ENCODE measurements at places on chromosomes 7 and 10.
A peak's percentile ranks its signal among the peaks of the same experiment; 100 is the strongest.

GRCh38 chr7:119802147-119802546 lies 470.8 kb upstream of the KCND2 start:
- DNase-seq: no peak

GRCh38 chr7:114818501-114818900 lies 103.4 kb upstream of the MDFIC start:
- no peak for DNase-seq

DNA sequence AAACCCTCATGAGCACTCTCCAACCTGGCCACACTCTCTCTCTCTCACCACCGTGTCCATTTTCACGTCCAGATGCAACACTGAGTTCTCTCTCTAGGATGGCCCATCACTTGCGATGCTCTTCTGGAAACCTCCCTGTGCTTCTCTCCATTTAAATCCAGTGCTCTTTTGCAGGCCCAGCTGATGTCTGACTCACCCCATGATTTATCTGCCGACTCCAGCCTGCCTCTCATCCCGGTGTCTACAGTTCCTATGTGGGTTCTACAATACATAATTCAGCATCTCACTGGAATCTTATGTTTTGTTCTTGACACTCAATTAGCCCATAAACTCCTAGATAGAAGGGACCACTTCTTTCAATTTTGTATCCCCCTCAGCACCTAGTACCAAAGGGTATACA lies 5.0 kb downstream of the TPK1 start:
- no peak for DNase-seq

DNA sequence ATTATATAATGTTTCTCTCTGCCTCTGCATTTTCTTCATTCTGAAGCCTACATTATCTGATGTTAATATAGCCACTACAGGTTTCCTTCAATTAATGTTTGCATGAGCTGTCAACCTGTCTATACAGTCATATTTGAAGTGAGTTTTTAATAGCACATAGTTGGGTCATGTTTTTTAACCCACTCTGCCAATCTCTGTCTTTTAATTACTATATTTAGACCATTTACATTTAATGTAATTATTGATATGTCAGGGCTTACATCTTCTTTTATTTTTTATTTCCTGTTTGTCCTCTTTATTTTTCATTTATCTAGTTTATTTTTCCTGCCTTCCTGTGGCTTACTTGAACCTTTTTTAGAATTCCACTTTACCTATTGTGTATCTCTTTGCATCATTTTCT lies 124.3 kb upstream of the PDE1C start:
- DNase-seq: no peak

DNA sequence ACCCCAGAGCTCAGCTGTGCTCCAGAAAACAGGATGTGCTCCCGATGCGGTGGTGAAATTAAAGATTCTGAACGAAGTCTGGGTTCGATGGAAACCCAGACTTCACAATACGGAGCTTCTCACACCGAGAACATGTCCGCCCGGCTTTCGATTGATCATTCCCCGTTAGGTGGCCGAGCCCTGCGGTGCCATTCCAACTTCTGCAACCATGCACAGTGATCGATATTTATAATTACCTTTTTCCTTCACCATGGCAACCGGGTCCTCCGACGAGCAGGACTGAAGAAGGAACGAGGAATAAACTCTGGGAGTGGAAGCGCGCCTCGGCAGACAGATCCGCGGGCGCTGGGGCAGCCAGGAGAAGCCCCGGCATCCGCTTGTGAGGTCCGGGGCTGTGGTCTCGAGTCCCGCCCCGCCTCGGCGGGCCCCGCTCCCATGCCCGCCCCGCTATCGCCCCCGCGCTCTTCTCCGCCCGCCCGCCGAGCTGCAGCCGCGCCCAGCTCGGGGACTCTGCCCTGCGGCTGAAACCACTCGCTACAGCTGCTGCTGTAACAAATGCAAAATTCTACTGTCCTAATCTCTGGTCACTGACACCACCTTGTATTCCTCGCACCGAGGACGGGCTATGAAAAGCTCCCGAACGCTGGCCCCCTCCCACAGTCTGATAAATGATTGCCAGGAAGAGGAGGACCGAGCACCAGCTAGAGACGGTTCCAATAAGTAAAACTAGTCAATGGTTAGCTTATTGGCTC lies 26.2 kb downstream of the ABLIM1 start:
- DNase-seq: peak; percentile 19

GRCh38 chr7:50339990-50340500 lies 35.5 kb downstream of the IKZF1 start:
- no peak for DNase-seq

- DNase-seq: no peak
Observed at GRCh38 chr7:102326157-102326889, 29.9 kb downstream of the SPDYE6 start.

DNA sequence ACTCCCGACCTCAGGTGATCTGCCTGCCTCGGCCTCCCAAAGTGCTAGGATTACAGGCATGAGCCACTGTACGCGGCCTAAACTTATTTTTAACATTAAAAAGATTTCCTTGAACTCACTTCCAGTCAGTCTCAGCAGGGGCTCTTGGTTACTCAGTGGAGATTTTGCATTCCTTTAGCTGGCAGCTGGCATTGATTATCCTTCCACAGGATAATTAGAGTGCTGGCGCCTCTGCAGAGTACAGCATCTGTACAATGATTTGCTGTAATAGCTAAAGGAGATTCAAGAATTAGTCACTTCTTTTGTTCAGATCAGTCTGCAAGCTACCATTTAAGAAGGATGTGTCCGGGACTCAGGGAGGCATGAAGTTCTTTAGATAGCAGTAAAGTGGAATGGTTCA lies 125.0 kb upstream of the NPY start:
- DNase-seq: no peak

DNA sequence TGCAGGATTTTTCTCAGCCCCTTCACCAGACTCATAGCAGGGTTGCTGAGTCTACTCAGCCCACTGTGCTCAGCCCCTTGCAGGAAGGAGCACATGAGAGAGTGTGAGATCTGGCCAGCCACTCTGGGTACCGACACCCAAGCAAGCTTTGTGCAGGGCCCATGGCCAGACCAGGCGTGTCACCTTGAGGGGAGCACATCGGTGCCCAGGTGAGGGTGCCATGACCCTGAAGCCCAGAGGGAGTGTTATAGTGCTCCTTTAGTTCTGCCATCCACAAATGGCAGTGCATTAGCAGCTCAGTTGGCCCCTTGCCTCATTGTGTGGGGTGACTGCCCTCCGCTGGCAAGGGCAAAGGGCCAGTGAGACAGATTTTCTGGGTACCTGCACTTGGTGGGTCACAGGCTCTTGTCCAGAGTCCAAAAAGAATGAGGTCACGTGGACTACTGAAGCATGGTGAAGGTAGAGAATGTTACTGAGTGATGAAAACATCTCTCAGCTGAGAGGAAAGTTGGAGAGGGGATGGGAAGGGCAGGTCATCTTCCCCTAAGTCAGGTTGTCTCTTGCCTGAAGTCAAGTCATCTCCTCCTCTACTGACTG lies 181.8 kb downstream of the MACC1 start:
- no peak for DNase-seq

DNA sequence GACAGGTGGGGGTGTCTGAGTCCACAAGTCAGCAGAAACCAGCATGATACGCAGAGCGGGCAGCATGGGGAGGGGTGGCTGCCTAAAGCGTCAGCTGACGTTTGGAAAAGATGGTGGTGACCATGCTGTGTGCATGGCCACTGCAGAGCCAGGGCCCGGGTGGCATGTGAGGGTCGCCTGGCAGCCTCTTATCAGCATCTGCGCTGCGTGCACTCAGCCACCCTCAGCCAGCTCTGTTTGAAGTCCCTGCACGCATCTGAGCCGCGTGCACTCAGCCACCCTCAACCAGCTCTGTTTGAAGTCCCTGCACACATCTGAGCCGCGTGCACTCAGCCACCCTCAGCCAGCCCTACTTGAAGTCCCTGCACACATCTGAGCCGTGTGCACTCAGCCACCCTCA lies 61.5 kb downstream of the WDR37 start:
- DNase-seq: peak; percentile 22

- no peak for DNase-seq
Observed at GRCh38 chr10:11180228-11180627, 162.6 kb downstream of the CELF2 start.

GRCh38 chr7:73704640-73705550 lies 14.6 kb downstream of the STX1A start:
- DNase-seq: no peak

DNA sequence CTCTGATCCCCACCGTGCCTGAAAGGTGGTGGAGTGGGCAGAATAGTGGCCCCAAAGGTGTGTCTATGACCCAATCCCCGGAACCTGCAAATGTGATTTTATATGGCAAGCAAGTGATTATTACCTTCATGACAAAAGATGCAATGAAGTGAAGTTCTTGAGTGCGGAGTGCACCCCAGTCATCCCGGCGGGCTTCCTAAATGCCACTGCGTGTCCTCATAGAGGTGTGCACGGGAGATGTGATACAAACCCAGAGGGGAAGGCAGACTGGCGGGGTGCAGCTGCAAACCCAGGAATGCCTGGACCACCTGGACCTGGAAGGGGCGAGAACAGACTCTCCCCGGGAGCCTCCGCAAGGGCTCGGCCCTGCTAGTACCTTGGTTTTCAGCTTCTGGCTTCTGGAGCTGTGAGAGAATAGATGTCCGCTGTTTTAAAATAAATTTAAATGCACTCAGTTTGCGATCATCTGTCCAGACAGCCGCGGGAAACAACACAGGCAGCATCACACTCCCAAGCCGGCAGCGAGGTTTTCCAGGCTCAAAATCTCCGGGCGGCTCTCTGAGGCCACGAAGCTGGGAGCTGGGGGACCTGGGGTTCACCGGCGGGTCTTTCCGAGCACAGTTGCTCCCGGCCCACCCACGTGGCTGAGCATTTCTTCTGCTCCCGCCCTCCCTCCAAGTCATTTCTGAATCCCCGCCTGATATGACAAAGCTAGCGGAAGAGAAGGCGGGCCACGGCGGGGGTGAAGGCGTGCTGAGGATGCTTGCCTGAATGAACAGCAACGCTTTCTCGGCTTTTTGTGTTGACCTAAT lies 50.4 kb upstream of the EBF3 start:
- DNase-seq: no peak

GRCh38 chr10:128926711-128927110 lies 540.3 kb upstream of the MGMT start:
- DNase-seq: no peak

GRCh38 chr10:28991333-28992270 lies 297.3 kb upstream of the LYZL1 start:
- DNase-seq: no peak

GRCh38 chr10:20768843-20769242 lies 128.3 kb downstream of the NEBL start:
- peak; percentile 3 for DNase-seq

DNA sequence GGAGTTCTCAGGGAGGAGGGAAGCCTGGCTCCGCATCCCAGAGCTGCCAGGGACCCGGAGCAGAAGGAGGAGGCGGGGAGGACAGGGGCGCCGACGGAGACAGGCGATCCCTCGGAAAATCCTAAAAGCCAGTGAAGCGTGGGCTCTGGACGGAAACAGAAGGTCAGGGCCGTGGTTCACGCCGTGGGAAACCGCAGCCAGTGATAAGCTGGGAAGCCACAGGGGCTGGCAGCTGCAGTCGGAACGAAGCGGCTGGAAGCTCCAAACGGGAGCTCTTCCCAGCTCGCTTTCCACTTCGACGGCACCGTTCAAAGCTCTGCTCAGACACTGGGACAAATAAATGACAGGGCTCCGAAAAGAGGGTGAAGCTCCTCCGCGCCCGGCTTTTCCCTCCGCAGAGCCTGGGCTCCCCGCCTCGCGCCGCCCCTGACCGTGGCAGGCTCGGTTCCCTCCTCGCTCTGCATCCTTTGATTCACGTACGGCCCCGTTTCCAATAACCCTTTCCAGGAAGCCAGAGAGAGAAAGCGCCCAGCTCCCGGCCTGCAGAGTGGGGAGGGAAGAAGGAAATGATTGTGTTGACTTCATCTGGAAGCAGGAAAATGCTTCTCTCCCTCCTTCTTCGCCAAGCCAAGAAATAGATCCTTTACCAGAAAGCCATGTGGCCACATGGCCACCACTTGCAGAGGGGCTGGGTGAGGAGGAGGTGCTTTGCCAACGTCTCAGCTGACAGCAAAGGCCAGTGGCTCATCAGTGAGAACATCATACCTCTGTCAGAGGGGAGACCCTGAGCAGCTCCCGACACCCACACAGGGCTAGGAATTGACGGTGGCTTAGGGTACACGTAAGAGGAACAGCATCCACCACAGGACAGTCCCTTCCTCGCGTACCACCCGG lies 57.4 kb downstream of the ADRB1 start:
- no peak for DNase-seq

DNA sequence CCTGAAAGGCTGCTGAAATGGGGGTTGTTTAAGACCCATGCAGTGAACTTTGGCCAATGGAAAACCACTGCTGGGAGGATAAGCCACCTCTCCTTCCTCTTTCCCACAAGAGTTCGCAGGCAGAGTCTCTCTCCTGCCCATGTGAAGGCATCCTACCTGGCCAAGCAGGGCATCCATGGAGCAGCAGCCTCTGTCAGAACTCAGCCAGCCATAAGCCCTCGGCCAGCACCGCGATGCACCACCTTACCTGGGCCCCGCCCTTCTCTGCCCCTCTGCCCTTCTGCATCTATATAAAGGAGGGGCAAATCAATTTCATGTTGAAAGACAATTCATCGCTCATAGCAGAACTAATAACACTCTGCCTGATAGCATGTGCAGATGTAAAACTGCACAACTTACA lies 6.1 kb upstream of the STK32C start:
- no peak for DNase-seq

GRCh38 chr7:131919920-131920709 lies 363.7 kb upstream of the PODXL start:
- DNase-seq: no peak

DNA sequence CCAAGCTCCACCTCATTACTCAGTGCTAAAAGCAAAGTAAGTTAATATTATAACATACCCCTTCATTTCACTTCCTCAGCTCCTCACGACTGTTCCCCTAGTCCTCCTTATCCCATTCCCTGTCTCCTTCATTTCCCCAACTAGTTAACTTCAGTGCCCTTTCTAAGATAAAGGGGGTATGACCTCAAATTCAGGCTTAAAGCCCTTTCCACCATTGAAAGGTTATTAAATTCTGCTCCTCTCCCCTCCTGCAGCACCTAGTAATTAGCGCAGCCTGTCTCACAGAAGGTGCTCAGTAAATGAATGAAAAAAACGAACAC lies 1.0 kb downstream of the CRPPA start:
- no peak for DNase-seq

DNA sequence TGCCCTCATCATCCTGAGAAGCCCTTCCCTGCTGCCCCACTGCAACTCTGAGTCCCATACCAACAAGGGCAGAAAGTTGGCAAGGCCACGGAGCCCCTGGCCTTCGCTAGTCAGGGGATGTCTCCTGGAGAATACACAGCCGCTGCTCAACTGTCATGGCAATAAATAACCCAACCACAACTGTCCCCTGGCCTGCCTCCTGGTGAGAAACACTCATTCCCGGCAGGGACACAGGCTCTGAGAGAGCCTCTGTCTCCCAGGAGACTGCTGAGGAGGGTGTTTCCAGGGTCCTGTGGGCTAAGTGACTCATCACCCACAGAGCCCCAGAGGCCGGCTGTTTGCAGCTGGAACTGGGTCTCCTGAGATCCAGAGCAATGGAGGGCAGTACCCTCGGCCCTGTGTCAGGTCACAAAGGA lies 354.1 kb downstream of the TNS3 start:
- DNase-seq: no peak

GRCh38 chr7:116785843-116786242 lies 76.5 kb upstream of the CAPZA2 start:
- DNase-seq: no peak

- DNase-seq: no peak
Observed at GRCh38 chr7:139131601-139132041, 22.1 kb upstream of the ZC3HAV1 start.
